ENCODE measurements at places on chromosomes 7 and 10.

- no peak for DNase-seq
These were observed 275.4 kb upstream of the NEBL start for GRCh38 chr10:21172542-21172929.

- DNase-seq, result no peak
These were observed 168.3 kb downstream of the SNX13 start for GRCh38 chr7:17771901-17772408.

- no peak for DNase-seq
These were observed 133.4 kb downstream of the PRKCQ start for GRCh38 chr10:6446711-6447110.

GRCh38 chr10:123890756-123891143 is 857 bp downstream of the CPXM2 start:
- DNase-seq, result no peak

DNA sequence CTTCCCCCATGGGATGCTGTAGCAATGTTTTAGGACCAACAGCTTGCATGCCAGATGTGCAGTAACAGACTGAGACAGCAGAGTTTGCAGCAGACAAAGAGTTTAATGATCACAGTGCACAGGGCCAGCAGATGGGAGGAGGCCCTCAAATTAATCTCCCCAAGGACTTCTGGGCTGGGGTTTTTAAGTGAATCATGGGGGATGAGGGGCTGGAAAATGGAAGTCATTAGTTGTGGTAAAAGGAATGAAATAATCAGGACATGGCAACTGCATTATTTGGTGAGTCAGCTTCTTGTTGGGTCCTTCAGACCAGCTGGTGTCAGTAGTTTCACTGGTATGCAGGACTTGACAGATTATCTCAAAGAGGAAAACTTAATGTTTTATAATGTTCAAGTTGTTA is 12.6 kb upstream of the NRBF2 start:
- DNase-seq, result no peak
